A673 (cell line): ENCODE measurements at places on chromosomes 2 and 18. TPM values are rescaled to one million over a fixed set of nuclear protein-coding genes. Genes with fewer than 3 reads are reported as not detected.

RRM2 gene
- total RNA-seq = 414 and 486 TPM in 2 replicates

CCDC178 gene
- not detected in 2 replicates for total RNA-seq

GRCh38 chr18:55421615-55422419 lies 166.2 kb downstream of the TCF4 start:
- H3K27me3 ChIP-seq = no peaks in the 10 kb centered on the region
- DNase-seq = peak; percentile 70
- peak overlapping the region; percentile 47 for H3K4me3 ChIP-seq
- peak overlapping the region; percentile 78 for H3K27ac ChIP-seq
- peaks cover 71% of the 10 kb centered on the region for H3K4me1 ChIP-seq
- no peaks in the 10 kb centered on the region for H3K36me3 ChIP-seq

GRCh38 chr2:100940766-100941645 lies 61.1 kb upstream of the RPL31 start:
- H3K27me3 ChIP-seq = no peaks in the 10 kb centered on the region
- no peaks in the 10 kb centered on the region for H3K36me3 ChIP-seq
- peaks cover 7% of the 10 kb centered on the region for H3K4me1 ChIP-seq
- H3K27ac ChIP-seq = no peak overlapping the region

DNA sequence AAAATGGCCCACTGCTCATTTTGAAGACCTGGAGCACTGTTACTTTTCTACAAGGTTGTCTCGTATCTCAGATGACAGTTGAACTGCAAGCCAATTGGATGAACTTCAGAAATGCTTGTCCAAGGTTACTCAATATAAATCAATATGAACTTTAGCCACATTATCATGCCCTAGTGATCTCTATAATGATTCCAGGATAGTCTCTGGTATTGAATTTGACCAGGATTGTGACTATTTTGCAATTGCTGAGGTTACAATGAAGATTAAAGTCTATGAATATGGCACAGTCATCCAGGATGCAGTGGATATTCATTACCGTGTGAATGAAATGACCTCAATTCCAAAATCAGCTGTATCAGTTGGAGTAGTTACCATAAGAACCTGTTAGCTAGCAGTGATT lies 196.0 kb upstream of the RAB12 start:
- peaks cover 19% of the 10 kb centered on the region for H3K27me3 ChIP-seq
- H3K4me1 ChIP-seq = no peaks in the 10 kb centered on the region
- H3K36me3 ChIP-seq = no peaks in the 10 kb centered on the region
- no peak for DNase-seq
- H3K27ac ChIP-seq = no peak overlapping the region

DNA sequence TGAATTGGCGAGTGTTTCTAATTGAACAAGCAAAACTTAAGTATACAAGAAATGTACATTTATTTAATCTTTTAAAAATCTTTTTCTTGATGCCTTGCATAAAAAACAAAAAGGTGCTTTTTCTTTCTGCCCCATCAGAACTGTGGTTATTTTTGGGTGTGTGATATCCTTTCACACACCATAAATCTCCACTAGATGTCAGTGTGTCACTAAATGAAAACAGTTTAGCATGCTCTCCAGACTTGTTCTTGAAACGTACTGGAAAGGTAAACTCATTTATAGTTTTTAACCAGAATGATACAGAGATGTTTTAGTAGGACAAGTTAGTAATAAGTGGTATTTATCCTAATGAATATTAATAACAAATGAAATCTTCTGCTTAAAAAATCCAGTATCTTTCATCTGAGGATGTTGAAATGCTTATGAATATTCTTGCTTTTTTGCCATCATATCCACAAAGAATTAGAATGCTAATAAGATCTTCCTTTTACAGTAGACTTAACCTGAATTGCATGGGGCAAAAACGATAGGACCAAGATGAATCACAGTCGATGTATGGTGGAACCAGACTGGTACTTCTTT lies 96.8 kb downstream of the UBE2E3 start:
- no peaks in the 10 kb centered on the region for H3K36me3 ChIP-seq
- H3K27ac ChIP-seq = no peak overlapping the region
- DNase-seq = peak; percentile 72
- no peaks in the 10 kb centered on the region for H3K4me1 ChIP-seq

GRCh38 chr2:216206821-216207220 lies 97.7 kb downstream of the XRCC5 start:
- H3K27me3 ChIP-seq = no peaks in the 10 kb centered on the region
- no peak overlapping the region for H3K27ac ChIP-seq
- no peak overlapping the region for H3K4me3 ChIP-seq
- DNase-seq = no peak

DNA sequence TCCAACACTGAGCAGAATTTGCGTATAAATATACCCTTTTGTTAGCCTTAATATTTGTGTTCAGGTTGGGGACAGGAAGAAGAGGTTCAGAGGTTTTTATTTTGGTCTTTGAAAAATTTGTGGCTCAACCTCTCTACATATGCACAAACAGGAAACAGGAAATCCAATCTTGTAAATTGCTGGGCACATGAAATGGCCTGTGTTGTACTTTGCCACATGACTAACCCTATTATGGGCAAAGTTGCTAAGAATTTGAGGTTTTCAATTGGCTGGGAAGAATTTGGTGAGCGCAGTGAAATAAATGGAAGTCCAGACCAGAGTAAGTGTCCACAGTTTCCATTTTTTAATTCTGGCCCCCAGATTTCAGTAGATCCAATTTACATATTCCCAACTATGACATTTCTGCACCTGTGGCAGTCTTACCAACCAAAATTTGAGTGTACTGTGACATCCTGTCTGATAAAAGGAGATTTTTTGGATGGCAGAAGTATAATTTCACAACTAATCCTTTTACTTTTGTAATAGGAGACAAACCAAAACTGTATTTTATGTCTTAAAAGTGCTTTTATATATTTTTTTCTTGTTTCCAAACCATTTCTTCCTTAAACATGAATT lies 63.6 kb downstream of the COX7A2L start:
- peak; percentile 89 for DNase-seq
- H3K4me3 ChIP-seq = no peak overlapping the region
- peaks cover 35% of the 10 kb centered on the region for H3K4me1 ChIP-seq
- peak overlapping the region; percentile 74 for H3K27ac ChIP-seq

GRCh38 chr2:42337356-42337820 lies 23.6 kb downstream of the COX7A2L start:
- H3K36me3 ChIP-seq = peaks cover 29% of the 10 kb centered on the region
- peaks cover 3% of the 10 kb centered on the region for H3K4me1 ChIP-seq
- no peak overlapping the region for H3K27ac ChIP-seq
- DNase-seq = no peak

- no peak for DNase-seq
- H3K27ac ChIP-seq = no peak overlapping the region
- no peak overlapping the region for H3K4me3 ChIP-seq
- no peaks in the 10 kb centered on the region for H3K27me3 ChIP-seq
- H3K4me1 ChIP-seq = no peaks in the 10 kb centered on the region
These were observed 54.4 kb downstream of the SMAD7 start for GRCh38 chr18:48896326-48896874.

DNA sequence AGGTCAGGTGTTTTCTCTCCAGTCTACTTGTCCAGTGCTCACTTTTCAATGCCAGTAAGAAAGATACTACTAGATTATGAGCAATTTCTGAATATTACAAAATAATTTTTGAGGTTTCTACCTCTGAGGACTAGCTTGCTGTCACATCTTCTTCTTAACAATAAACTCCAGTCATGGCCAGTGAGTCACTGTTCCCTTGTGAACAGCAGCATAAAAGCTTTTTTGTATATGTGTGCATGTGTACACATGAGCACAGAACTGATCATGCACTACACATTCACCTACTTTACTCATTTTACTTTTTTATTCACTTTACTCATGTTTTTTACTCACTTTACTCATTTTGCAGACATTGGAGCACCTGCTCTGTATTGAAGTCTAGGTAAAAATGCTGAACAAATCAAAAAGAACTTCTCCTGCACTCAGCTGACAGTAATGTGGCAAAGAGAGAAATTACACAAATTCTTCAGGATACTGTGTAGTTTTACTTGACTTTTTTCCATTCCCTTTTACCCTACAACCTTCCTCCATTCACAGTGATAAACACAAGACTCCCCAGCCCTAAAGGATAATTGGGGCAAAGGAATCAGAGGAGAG lies 28.0 kb downstream of the ST6GAL2 start:
- H3K4me3 ChIP-seq = no peak overlapping the region
- H3K27ac ChIP-seq = no peak overlapping the region
- no peaks in the 10 kb centered on the region for H3K4me1 ChIP-seq
- no peak for DNase-seq

DNA sequence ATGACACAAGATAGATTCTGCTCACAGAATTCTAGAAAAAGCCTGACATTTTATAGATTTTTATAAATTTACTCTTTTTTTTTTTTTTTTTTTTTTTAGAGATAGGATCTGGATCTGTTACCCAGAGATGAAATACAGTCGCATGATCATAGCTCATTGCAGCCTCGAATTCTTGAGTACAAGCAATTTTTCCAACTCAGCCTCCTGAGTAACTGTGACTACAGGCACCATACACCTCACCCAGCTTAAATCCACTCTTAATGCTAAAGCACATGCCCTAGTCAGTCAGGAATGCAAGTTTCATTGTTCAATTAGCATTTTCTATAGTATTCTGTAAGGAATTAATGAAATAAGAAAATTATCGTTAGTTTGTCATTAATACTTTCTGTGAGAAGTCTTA lies 32.1 kb upstream of the WDR75 start:
- no peaks in the 10 kb centered on the region for H3K36me3 ChIP-seq
- H3K27me3 ChIP-seq = no peaks in the 10 kb centered on the region
- H3K4me3 ChIP-seq = no peak overlapping the region
- no peak overlapping the region for H3K27ac ChIP-seq
- H3K4me1 ChIP-seq = peaks cover 34% of the 10 kb centered on the region
- no peak for DNase-seq

DNA sequence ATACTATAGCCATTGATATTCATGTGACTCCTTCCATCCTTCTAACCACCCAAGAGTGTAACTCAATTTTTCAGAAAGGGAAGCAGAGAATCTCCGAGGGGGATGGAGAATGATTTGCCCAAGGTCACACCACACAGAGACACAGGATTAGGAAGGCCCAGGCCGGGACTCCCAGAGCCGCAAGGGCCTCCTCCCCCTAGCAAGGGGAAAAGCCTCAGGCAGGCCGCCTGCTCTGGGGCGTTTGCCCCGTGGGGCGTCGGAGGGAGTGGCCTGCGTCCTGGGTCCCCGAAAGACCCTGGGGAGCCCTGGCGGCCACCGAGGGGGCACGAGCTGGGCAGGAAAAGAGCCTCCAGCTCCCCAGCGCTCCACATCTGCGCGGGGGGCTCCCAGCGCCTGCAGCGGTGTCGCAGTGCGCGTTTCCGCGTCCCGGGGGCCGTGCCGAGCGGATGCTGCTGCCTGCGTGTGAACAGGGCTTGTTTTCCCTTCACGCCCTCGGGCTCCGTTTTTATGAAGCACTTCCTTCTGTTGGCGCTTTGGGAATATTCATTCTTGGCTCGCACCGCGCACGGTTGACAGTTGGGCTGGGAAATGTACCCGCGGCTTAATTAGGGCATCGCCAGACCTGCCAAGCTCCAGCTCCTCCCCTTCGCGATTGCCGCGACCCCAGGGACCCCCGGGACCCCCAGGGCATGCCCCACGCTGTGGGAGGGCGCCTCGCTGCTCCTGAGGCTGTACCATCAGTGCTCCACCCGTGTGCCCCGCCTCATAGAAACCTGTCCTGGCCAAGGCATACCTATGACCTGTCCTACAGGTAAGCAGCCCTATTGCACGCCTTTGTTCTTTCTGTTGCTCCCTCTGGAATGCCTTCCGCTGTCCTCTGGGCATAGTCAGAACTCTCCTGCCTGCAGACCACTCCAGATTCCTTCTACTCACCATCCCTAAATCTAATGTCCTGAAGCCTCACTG lies 158.9 kb upstream of the GLI2 start:
- H3K27ac ChIP-seq = no peak overlapping the region
- H3K4me1 ChIP-seq = peaks cover 4% of the 10 kb centered on the region
- H3K36me3 ChIP-seq = no peaks in the 10 kb centered on the region
- peaks cover 6% of the 10 kb centered on the region for H3K27me3 ChIP-seq
